ENCODE measurements at places on chromosomes 1 and 21. TPM values are rescaled to one million over a fixed set of nuclear protein-coding genes. Genes with fewer than 3 reads are reported as not detected.
A peak's percentile ranks its signal among the peaks of the same experiment; 100 is the strongest.

GRCh38 chr1:94637121-94637520 is 95.6 kb upstream of the F3 start:
- DNase-seq: no peak

GRCh38 chr1:97385536-97386277 is 535.1 kb downstream of the DPYD start:
- DNase-seq: no peak

DNA sequence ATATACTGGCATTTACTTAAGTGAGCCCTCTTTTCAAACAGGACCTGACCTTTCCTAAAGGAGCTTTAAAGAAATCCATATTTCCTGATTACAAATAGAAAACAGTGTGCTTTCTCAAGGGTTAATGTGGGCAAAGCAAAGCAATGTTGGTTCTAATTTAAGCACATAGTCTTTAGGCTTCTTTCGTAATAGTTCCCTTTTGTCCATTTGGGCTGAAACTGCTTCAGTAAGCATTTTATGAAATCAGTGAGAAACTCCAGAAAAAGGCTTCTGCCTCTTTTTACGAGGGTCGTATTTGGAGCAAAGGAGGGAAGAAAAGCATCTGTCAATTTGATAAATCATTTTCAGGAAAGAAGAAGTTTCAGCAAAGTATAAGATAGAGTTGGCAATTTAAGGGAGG is 331.2 kb downstream of the KIF26B start:
- DNase-seq: no peak

GRCh38 chr21:45390831-45391742 is 13.9 kb upstream of the COL18A1 start:
- no peak for DNase-seq

GRCh38 chr1:8202182-8202905 is 115.6 kb upstream of the SLC45A1 start:
- DNase-seq: peak; percentile 97

GRCh38 chr21:24705201-24705600 is 902.1 kb downstream of the MRPL39 start:
- no peak for DNase-seq

DNA sequence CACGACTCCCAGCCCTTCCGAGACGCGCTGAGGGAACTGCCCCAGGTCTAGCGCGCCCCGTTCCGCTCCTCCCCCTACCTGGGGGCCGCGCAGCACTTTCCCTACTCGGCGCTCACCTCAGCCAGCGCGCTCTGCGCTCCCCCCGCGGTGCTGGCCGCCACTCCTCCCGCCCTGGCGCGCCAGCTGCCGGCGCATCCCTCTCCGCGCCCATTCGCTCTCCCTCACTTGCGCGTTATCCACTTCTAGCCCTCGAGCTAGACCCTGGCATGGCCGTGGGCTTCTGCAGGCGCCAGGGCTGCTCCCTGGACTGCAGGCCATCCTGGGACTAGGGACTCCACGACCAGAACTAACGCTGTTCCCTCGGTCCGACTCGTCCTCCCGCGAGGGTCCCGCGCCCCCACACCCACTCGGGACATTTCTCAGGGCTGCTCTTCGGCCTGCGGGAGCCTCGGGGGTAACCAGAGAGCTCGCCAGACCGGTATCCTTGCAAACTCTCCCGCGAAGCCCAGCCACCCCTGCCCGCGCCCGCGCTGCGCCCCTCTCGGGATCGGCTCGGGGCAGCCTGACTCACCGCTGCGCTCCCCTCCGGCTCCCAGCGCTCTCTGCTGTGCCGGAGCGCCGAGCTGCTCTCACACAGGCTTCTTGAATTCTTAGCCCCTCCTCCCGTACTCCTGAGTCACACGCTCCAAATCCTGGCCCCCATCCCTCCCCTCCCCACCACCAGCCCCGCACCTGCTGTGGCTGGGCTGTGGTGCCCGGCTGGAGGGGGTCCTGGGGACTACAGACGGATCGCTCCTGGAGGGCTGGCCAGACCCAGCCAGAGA is at the start of gene NGF:
Gene NGF, minus strand, starts transcription at position 617 of the 824 bp plus-strand sequence. CDS start 51,454 bp downstream, outside the sequence.
- peak; percentile 78 for DNase-seq

HCRTR1 gene
- total RNA-seq: not detected

TMEM82 gene
- not detected for total RNA-seq

C1orf35 gene
- 4.7 TPM for total RNA-seq

HIVEP3 gene
- total RNA-seq: 1.1 TPM

CD101 gene
- not detected for total RNA-seq

All from IMR-90 (cell line).